ENCODE measurements at places on chromosomes 1 and 21.
A peak's percentile ranks its signal among the peaks of the same experiment; 100 is the strongest.

DNA sequence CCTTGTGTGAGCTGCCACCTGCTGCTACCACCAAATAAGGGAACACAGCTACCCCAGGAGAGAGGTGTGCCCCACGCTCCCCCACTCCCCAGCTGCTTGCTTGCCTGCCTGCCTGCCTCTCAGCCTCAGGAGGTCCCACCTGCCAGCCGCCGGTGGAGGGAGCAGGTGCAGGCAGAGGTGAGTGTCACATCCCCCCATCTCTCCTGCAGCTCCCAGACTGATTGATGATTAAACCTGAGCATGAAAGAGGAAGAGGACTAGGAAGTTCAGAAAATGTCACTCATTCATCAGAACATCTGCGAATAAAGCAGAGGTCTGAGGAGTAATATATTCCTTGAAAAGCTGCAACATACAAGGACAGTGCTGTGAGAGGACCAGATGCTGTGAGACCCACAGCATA, 58.6 kb upstream of the HIVEP3 start:
- DNase-seq: no peak

GRCh38 chr21:27192281-27192949, 225.5 kb upstream of the ADAMTS5 start:
- DNase-seq: no peak

- DNase-seq: no peak
Measured at GRCh38 chr1:6454856-6455751, 10.9 kb downstream of the TNFRSF25 start.

DNA sequence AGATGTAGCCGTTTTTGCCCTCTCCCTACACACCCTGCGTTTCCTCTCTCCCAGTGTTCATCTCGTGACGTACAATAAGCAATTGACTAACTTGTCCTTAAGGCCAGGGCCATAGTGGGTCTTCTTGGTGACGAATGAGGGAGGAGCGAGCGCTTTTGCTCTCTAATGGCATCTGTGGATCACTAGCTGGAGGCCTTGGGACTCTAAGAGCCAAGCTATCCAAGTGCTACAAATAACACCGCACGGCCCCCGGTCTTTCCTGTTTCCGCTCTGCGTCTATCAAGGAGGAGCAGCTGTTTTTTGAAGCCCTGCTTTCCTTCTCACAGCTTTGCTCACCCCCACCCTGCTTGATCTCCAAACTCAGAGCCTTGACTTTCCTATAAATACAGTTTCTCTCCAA, 25.2 kb downstream of the EVA1C start:
- no peak for DNase-seq

DNA sequence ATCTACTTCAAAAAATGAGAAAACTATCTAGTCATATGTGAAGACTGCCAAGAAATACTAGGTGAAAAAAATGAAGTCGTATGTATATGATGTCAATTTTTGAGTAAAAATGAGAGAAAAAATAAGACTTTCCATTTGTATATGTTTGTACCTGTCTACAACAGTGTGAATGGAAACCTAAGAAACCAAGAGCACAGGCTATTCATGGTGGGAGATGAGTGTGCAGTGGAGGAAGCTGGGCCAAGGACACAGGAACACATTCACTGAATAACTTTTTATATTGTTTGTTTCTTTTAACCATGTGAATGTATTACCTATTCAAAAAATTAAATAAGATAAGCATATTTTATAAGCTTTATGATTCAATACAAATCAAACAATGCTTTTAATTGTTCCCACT, 67.0 kb downstream of the ERO1B start:
- no peak for DNase-seq

DNA sequence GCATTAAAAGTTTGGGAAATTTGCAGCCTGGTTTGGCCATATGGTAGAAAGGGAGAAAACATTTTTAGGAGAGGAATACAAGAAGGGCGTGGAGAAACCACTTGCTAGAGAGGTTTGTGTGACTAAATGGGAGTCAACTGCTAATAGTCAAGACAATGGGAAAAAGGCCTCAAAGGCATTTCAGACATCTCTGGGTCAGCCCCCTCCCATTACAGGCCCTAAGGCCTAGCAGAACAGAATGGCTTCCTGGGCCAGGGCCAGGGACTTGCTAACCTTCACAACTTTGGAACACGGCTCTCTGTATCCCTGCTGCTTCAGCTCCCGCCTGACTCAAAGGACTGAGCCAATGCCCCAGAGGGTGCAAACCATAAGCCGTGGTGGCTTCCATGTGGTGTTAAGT, 752.3 kb upstream of the ADAMTS5 start:
- DNase-seq: no peak

GRCh38 chr1:200433586-200433985, 23.8 kb upstream of the ZNF281 start:
- no peak for DNase-seq

DNA sequence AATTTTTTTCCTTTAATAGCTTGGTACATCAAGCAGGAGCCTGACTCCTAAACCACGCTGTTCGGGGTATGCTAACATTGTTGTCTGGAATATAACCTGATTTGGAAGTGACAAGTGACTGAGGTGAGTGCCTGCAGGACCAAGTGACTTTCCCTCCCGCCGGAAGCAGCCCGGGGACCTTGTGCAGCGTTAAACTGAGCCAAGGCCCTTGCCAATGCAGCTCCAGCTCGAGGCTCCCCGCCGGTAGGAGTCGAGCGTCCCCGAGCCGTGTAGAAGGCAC, 716 bp upstream of the MTARC1 start:
- DNase-seq: no peak

GRCh38 chr1:1926346-1926811, 7.3 kb upstream of the TMEM52 start:
- no peak for DNase-seq

DNA sequence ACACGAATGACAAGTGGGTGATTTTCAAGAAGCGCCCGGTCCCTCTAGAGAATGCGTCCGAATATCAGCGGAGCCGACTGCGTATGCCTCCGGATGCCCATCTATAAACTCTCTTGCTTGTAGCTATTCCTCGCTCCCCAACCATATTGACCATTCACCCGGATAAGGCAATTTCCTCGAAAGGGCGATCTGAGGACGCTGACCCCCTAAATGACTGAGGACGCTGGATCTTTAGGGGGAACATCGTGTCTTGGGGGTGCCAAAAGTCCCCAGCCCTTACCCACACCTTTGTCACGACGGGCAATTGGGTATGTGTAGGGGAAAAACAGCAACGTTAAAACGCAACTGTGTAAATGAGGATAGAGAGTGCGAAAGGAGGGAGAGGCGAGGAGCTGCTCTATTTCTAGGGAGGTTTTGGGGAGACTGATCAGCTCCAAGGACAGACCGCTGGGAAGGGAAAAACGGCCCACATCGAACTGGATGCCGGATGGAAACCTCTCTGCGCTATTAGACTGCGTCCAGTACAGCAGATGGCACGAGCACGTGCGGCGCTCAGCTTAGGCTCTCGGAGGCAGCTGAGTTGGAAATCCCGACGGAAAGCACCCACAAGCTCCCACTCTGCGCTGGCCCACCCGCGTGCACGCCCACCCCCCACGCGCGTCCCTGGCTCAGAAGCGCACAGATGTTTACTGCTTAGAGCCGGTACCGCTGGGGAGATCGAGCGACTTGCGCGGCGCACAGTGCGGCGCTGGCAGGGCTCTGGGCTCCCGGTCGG, 2.9 kb upstream of the PRRX1 start:
- no peak for DNase-seq

DNA sequence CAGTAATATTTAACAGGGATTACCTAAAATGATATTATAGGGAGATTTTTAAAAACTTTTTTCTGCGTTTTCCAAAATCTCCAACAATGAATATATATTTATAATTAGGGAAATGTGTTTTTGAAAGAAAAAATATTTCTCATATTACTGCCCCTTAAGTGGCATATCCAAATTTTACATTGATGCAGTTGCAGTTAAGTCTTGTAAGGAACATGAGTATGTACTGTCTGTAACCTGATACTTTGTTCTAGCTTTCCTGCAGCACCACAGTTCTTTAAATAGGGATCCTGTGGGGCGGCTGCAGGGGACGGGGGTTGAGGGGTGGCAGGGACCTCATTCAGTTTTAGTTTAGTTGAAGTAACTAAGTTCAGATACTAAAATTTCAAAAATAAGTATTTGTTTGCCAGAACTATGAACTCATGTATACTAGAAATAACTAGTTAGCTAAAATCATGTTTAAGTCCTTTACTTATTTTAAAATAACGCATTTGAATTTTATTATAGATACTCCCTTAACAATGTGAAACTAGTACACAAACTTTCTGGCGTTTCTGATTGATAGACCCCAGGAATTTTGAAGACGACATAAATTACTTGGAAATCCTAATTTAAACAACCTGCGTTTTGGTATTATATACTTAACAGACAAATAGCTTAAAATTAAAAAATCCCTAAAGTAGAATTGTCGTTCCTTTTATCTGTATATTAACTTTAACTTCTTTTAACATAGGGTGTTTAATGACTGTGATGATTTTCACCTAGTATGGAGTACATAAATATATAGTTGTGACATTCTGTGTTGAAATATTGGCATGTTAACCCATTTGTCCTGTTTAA, 639 bp upstream of the DNAJB4 start:
- DNase-seq: peak; percentile 27

- no peak for DNase-seq
Measured at GRCh38 chr21:43034826-43035225, 40.8 kb downstream of the CBS start.

DNA sequence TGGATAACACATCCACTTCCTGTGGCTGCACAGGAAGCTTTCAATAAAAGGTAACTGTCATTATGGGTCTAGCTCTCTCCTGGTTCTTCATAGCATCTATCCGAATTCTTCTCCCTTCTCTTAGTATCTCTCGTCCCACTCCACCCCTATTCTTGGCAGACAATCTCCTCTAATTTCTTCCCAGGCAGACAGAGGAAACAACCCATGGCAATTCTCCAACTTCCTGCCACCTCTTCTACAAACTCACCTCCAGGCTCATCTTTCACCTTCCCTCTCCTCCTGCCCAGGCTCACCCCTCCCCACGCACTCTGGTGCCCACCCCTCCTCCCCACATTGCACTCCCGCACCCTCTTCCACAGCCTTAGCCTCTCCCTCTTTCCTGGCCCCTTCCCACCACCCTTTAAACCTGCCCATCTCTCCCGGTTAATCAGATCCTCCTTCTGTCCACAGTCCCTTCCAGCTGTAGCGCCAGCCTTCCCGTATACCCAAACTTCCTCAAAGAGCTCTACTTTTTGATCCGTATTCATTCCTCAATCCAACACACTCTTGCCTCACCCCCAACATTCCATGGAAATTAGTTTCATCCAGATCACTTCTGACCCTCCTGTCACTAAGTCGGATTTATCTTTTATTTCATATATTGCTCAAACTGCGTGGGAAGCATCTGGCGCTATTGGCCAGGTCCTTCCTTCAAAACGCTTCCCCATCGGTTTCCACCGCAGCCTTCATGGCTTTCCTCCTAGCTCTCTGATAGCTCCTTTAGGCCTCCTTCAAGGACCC, 25.9 kb downstream of the SHISA4 start:
- DNase-seq: no peak

GRCh38 chr1:36161641-36162531, 5.9 kb downstream of the MAP7D1 start:
- no peak for DNase-seq

- no peak for DNase-seq
Measured at GRCh38 chr1:158638146-158638545, 33.1 kb downstream of the OR10Z1 start.

DNA sequence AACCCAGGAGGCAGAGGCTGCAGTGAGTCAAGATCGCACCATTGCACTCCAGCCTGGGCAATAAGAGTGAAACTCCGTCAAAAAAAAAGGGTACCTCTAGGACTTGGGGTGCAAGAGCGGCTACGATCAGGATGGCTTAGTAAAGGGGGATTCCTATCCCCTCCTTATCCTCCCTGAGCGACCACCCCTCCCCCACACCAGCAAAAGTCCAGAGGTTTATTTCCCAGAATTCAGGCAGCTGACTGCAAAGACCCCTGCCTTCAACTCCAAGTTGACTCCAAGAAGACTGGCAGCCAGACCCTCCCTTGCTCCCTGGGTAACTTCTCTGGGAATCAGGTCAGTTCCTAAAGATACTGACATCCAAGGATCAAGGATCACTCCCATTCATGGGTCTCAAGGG, 12.4 kb upstream of the PRDM16 start:
- DNase-seq: no peak

DNA sequence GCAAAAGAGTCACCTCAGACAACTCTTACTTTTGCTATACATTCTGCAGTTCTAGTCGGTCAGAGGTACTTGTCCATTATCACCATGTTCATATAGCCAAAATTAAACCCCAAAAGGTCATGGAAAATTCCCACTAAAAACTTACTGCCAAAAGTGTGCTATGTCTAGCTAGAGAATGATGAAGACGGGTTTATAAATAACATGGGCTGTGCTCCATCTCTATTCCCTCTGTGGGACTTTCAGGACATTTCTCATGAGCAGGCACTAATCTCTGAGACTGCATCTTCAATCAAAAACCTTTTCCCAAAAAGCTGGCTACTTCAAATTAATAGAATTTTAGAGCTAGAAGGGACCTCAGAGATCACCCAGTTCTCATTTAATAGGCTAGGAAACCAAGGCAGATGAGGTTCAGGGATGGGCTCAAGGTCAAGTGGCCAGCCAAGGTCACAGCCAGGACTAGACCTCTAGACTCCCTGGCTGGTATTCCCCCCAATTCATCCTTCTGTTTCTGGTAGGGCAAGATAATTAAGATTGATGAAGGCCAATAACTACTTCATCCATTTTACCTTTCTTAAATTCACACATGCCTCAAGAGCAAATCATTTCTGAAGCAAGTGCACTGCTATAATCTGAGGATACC, 21.0 kb upstream of the MOB3C start:
- DNase-seq: no peak

GRCh38 chr1:212485913-212486618, 53.3 kb downstream of the NENF start:
- DNase-seq: peak; percentile 38

DNA sequence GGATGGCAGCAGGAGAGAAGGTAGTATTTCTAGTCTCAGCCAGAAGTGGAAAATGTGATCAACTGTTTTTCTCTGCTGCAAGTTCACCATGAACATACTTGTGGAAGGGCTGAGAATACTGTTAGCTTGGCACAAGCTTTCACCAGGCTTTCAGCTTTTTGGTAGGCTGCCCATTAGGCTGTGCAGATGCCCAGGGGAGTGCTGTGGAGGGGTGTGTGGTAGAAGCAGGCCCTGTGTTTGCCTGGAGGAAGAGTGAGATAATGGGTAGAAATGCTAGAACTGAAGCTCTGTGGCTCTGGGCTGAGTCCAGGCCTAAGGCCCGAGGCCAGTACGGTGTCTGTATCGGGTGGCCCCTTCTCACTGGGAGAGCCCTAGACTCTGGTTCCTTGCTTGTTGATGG, 9.8 kb downstream of the DNAJC6 start:
- DNase-seq: no peak

DNA sequence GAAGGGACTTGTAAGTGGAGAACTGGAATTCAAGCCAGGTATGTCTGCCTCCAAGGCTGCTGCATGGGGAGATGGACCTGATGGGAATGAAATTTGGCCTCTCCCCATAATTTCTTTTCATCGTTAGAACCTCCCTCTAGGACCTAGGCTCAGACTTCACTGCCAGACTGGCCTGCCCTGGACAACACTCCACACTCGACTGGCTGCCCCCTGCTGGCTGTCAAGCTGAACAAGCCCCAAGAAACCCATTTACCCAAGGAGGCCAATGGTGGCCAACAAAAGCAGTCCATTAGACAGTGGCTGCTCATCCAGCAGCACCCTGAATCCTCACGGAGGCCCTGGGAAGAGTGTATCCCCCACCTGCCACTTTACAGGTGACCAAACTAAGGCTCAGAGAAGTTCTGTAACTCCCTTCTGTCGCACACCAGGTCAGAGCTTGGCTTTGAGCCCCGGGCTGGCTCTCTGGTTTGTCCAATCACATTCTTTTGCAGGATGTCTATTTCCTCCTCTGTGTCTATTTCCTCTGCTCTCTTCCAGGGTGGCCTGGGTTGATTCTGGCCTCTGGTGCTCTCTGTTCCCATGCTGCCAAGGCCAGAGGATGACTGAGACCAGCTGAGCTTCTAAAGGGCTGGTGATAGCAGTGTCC, 3.8 kb downstream of the RNF186 start:
- no peak for DNase-seq

Measured in neuronal stem cell (in vitro differentiated cells).